ENCODE measurements at places on chromosomes 4 and X. TPM values are rescaled to one million over a fixed set of nuclear protein-coding genes. Genes with fewer than 3 reads are reported as not detected.

Gene HELT
- total RNA-seq: not detected

Gene BRS3
- total RNA-seq: not detected

Gene NUDT11
- 11.4 TPM for total RNA-seq

Gene GPC3
- total RNA-seq: 3.5 TPM

Measured in epithelial cell of alveolus of lung (primary cell).